ENCODE measurements at places on chromosomes 12 and 14.

DNA sequence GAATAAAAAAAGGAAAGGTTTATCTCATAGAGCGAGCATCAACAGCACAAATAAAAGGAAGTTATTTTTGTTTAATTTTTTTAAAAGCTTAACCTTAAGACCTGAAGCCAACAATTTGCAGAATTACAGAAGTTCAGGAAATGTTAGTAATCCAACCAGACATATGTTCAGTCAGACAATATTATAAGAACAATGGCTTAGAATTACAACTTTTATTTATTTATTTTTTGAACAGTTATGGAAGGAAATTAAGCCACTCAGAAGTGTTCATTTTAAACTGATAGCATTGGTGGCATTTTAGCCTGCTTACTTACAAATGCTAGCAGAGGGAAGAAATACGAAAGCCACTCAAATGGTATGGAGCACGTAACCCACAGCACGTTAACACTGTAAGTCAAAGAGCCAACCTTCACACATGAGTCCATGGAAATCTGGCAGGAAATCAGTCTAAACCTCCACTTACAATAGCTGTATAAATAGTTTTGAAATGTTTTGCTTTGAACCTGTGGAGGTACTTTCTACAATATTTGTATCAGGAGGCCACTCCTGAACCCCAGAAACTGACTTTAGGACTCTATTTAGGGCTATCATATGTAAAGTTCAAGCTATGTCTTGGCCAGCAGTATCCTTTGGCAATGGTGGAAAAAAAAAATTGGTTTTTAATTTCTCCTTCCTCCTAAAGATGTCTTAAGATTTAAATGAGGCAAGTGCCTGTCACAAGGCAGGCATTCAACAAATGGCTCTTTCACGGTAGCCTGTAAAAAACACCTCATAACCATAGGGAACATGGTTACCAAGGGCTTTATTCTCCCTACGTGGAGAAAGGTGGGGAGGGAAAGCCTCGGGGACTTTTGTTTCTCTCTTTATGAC, 102.3 kb downstream of the ITPR2 start:
- DNase-seq = no peak

DNA sequence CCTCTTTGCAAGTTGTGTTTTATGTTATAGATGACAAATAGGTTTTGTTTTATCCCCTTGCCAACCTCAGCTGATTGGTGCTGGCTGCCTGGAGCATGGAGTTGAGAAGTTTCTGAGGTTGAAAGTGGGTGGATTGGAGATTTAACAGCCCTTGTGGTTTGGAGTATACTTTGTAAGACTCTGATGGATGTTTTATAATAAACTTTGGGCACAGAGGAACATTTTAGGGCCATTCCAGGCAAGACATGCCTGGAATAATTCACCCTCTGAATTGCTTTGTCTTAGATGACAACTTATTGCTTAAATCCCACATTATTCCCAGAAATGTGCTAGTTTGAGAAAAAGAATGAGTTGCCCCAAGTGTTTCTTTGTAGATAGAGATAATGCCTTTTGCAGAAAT, 158.9 kb downstream of the SLC5A8 start:
- DNase-seq = no peak

DNA sequence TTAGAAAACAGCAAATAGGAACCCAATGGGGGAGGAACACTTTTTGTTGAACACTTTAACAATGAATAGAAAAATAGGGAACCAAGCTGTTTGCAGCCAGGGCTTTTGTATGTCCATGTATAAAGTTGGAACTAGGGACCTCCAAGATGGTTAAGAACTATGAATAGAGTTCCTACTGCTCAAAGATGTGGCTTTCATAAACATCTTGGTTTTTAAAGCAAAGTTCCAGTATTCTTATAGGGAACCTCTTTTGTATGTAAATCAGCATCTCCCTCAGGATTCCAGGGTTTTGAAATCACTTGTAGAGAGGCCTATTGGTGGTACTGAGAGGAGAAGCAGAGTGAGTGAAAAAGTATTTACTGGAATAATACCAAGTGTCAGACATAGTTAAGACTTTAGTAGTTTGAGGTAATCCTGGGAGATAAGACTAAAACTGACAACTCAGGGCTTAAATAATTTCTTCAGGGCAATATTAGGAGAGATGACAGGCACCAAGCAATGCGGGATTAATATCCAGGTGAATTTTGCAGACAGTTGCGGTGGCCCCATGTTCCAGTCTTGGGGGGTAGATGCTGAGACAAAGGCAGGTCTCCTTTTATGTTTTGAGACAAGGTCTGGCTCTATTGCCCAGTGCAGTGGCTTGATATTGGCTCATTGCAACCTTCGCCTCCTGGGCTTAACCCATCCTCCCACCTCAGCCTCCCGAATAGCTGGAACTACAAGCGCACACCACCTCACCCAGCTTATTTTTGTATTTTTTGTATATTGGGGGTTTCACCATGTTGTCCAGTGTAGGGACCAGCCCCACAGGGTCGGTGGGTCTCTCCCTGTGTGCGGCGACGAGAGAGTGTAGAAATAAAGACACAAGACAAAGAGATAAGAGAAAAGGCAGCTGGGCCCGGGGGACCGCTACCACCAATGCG, 10.4 kb upstream of the EID3 start:
- DNase-seq = no peak

- DNase-seq = no peak
Measured at GRCh38 chr12:86379337-86379736, 123.1 kb upstream of the MGAT4C start.

GRCh38 chr12:54412786-54413185, 6.3 kb downstream of the ITGA5 start:
- peak; percentile 52 for DNase-seq

DNA sequence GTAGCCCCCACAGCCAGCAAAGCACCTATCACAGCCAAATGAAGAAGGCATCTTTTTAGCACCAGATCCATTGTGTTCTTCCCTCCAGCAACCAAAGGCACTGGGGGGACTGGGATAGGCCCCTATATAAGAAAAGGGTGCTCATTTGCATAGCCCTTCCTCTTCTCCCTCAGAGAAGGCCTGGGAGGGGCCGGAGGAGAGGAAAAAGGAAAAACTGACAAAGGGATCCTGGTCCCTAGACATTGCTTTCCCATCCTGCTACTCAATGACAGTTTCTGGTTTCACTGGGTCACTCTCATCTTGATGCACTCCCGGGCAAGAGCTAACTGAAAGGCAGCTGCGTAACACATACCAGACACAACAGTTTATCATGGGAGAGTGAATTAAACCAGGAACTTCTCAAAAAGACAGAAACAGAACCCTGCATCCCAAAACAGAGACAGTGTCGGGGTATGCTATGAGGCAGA, at the start of gene PMEL:
Gene PMEL (minus strand): TSS at position 102 of the 467 bp plus-strand sequence. CDS start 31 bp downstream, at position 71.
- DNase-seq = no peak

DNA sequence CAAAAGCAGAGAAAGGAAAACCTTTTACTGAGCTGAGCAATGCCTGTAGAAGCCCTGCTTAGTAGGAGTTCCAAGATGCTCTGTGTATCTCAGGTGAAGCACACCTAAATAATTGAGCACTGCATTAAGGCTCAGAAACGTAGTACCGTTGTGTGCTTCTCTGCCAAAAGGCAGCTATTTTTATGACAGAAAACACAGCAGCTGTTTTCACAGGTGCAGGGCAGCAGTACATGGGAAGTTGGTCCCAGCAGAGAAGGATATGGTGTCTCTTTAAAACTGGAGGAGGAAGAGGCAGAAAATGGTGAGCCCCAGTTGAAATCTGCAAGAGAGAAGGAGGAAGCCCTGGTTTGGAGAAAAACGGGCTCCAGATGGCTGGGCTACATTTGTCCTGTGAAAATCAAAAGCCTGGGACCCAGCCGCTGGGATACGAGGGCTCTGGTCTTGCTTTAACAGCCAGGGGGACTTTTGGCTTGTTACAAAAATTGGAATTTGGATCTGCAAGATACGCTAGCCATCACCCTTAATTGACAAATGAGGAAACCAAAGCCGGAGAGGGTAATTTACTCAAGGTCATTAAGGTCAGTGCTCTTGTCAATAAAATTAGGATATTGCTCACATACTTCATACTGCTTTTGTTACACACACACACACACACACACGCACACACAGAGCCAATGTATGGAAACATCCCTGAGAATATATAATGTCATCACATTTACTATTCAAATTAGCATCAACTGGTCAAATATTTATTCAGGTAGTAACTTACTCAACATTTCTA, 27.3 kb downstream of the SPRING1 start:
- DNase-seq = no peak

DNA sequence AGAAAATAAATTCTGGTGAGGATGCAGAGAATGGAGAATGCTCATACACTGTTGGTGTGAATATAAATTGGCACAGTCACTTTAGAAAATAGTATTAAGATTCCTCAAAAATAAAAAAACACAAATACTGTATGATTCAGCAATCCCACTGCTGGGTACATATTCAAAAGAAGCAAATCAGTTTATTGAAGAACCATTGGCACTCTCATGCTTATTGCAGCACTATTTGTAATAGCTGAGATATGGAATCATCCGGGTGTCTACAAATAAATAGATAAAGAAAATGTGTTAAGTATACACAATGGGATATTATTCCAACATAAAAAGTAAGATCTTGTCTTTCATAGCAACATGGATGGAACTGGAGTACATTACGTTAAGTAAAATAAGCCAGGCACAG, 579.4 kb upstream of the SEL1L start:
- DNase-seq = no peak

DNA sequence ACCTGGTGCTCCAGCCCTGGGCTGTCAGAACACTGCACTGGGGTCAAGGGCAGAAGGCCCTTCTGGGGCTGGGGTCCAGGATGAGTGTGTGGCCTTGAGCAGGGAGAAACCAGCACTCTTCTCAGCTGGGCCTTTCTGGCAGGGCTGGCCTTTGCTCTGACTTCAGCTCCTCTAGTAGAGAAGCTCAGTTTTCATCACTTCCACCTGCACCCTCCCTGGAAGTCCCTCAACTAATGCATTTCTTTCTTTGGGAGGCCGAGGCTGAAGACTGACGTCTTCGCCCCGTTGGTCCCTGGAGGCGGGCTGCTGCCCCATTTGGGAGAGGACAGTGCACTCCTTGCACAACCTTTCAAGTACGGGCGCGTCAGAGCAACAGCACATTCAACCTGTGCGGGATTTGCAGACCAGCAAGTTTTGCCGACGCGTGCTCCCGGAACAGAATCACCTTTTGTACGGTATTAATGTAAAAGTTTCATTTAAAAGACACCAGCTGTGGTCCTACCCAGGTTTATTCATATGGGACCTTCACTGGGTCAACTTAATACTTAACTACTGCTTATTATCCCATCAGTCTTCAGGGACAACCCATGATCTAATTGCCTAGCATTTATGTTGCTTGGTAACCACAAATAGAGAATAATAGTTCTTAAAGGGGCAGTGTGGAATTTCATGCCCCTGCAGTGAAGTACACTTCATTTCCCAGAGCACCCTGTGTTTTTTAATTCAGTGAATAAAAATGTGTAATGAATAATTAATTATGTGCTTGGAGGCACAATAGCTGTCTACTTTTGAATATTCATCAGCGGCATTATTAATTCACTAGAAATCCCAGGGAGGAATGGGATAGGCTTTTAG, 134.8 kb upstream of the VRK1 start:
- DNase-seq = no peak

DNA sequence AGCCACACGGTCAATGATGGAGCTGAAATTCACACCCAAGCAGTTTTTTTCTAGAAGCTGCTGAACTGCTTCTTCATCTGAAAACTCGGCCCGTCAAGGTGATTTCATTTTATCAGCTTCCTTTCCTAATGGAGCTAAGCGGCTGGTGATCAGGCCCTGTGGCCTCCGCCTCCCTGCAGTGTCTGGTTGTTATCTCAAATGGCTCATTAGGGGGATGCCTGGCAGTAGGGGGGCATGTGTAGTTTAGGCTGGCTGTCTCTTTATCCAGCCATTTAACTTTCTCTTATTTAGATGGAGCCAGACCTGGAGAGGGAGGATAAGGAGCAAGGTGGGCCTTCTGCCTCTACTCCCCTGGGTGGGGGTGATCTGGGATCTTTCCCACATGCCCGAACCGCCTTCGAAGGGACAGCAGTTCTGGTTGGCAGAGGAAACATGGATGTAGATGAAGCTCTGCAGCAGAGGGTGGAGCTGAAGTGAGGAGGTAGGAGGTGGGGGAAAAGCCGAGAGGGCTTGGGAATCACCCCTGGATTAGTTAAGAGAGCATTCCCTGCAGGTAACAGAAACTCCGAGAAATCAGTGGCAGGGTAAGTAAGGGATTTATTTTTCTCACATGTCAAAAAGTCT, 64.4 kb downstream of the TGFB3 start:
- no peak for DNase-seq

DNA sequence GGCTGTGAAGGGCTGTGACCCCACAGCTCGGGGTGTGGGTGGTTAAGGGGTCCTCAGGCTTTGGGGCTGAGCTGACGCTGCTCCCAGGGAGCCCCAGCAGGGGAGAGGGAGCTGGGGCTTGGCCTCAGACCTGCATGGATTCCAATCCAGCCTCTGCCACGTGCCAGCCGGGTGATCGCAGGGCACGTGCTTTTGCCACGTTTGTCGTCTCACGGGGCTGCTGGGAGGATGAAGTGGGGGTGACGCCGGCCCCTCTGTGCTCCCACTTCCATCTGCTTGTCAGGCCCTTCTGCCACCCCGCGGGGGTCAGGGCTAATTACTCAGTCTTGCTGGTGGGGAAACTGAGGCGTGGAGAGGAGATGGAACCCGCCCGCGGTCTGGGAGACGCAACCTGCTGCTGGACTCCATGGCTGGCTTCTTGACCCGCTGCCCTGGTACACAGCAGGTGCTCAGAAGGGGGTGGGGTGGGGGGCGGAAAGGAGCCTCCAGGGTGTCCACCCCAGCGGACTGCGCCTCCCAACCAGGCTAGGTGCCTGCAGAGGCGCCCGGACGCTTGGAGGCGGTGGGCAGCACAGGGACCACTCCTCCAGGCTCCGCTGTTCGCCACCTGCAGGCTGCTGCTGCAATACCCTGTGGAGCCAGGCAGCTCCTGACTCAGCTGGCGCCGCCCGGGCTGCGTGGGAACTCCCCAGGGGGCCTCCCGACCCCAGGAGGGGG, 36.4 kb upstream of the PRIMA1 start:
- no peak for DNase-seq

DNA sequence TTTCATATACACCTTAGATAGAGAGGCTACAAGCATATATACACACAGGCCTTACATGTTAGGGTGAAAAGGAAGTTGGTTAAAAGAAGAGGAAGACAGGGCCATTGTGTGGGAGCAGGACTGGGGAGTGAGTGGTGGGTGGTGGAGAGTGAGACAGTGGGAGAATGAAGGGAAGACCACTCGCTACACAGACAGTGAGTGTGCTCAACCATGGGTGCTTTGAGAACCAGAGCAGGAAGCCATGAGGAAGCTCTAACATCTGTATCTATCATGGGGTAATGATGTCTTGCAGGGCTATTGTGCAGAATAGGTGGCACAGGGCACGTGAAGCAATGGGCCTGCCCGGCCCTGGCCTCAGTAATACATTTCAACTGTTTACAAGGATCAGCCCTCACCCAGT, 11.4 kb upstream of the KRT74 start:
- no peak for DNase-seq

DNA sequence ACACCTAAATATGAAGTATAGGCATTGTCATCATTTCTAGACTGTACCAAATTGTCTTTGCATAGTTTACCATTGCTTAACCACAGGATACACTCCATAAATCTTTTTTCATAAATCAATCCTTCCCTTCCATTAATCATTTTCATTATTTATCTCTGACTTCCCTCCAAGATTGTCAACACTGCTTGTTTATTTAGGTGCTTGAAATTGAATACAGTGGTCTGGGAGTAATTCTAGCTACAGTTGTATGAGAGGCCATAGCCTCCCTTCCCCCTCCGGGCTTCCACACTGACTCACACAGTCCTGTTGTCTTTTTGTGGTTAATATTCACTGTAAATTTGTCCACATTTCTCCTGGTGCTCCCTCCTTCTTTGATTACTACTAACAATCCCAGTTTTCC, 114.2 kb upstream of the ARID2 start:
- DNase-seq = no peak

GRCh38 chr12:82398879-82399278, 40.5 kb downstream of the METTL25 start:
- DNase-seq = no peak

GRCh38 chr14:52286661-52287649, 19.5 kb downstream of the PTGDR start:
- no peak for DNase-seq

Data from immature natural killer cell (primary cell).